H1 (cell line): ENCODE measurements at places on chromosomes 11 and 22. TPM values are rescaled to one million over a fixed set of nuclear protein-coding genes. Genes with fewer than 3 reads are reported as not detected.

DNA sequence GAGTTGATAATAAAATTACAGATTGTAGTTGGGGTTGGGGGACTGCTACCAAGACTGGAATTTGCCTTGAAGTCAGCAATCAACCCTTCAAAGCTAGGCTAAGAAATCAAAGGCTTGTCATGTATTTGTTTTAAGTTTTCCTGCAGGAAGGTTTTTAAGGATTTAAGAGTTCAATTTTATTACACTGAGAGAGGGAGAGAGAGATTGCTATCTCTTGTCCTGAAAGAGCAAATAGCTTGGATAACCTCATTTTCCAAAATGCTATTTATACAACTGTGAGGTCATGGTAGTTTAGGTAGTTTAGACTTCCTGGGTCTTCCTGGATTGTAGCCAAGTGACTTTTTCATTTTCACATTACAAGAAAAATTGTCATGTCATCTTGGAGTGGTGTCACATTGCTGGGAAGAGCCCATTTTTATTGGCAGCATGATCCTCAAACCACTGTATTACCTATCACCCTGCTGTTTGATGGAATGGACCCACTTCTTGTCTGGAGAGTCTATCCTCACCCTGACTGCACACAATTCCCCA lies 10.1 kb upstream of the PRSS23 start:
- no peak for DNase-seq
- no peaks in the 10 kb centered on the region for H3K27me3 ChIP-seq
- no peaks in the 10 kb centered on the region for H3K36me3 ChIP-seq
- no peaks in the 10 kb centered on the region for H3K4me1 ChIP-seq
- H3K27ac ChIP-seq = no peak overlapping the region
- H3K4me3 ChIP-seq = no peak overlapping the region

DNA sequence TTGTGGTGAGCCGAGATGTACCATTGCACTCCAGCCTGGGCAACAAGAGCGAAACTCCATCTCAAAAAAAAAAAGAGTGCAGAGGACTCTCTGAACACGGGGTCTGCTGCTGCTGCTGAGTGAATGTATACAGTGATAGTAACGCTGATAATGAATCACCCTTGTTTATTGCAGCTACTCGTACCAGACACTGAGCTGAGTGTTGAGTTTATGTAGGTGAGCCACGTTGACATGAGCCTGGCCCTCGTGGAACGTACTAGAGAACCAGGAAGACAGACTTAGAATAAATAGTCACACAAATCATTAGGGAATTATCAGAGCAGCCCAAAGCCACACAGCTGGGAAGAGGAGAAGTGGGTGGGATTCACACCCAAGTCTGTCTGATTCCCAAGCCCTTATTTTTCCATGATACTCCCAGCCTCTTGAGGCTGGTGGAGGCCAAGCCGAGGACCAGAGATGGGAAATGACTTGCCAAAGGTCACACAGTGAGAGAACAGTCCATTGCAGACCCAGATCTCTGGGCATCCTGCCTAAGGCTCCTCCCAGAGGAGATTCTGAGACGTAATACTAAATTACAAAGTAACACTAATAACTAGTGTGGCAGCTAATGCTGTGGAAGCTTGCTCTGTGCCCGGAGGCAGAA lies 34.8 kb downstream of the MB start:
- H3K27ac ChIP-seq = no peak overlapping the region
- no peaks in the 10 kb centered on the region for H3K36me3 ChIP-seq
- H3K4me3 ChIP-seq = no peak overlapping the region
- no peaks in the 10 kb centered on the region for H3K27me3 ChIP-seq

DNA sequence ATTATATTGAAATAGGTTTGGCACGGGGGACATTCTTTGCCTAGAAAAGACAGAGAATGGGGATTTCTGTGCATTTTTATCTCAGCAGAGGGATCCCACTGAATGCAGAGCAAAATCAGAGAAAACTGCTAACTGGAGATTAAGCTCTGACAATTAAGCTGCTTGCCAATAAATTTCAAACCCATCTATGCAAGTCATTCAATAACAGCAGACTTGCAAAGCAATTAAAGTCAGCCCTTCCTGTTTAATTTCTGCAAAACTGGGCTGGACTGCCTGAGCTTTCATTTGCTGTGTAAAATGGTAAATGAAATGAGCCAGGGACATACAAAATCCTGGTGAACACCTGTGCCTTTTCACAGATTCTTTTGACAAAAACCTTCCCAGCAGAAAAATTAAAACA lies 1273.9 kb upstream of the CNTN5 start:
- no peak for DNase-seq
- H3K27me3 ChIP-seq = no peaks in the 10 kb centered on the region
- H3K27ac ChIP-seq = no peak overlapping the region

DNA sequence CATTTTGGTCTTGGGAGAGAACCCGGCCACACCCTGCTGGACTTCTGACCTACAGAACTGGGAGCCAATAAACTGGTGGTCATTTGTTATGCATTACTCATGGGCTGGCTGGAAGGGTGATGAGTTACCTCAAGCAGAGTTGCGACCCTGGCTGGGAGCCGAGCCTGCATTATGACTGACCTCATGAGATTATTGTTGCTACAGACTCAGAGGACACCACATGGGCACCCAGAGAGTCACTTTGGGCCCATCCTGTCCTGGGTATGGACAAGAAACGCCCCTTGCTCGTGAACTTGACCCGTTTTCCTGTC lies 531.7 kb downstream of the TBC1D22A start:
- H3K27ac ChIP-seq = no peak overlapping the region
- no peak for DNase-seq
- no peak overlapping the region for H3K4me3 ChIP-seq
- no peaks in the 10 kb centered on the region for H3K36me3 ChIP-seq
- H3K27me3 ChIP-seq = no peaks in the 10 kb centered on the region

DNA sequence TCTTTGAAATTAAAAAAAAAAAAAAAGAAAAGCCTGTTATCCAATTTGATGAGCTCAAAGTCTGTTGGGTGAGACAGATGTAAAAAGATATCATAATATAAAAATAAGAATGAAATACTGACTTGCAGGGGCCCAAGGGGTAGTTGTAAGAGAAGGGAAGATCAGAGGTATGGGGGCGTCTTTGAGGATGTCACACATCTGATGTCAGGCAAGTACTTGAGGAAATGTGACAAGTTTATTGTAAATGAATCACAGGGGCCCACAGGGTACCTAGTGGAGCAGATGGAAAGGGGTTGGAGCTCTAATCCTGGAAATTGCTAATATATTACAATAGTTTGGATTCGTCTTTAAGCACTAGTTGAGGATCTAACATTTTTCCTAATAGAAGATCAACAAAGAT lies 131.6 kb downstream of the MAML2 start:
- no peak overlapping the region for H3K27ac ChIP-seq
- no peaks in the 10 kb centered on the region for H3K27me3 ChIP-seq
- H3K4me1 ChIP-seq = no peaks in the 10 kb centered on the region
- no peak overlapping the region for H3K4me3 ChIP-seq

GRCh38 chr11:125333354-125334073 lies 162.6 kb downstream of the FEZ1 start:
- no peaks in the 10 kb centered on the region for H3K27me3 ChIP-seq
- H3K4me3 ChIP-seq = no peak overlapping the region
- H3K4me1 ChIP-seq = no peaks in the 10 kb centered on the region; the same call in none of the 2 replicates
- no peak for DNase-seq

DNA sequence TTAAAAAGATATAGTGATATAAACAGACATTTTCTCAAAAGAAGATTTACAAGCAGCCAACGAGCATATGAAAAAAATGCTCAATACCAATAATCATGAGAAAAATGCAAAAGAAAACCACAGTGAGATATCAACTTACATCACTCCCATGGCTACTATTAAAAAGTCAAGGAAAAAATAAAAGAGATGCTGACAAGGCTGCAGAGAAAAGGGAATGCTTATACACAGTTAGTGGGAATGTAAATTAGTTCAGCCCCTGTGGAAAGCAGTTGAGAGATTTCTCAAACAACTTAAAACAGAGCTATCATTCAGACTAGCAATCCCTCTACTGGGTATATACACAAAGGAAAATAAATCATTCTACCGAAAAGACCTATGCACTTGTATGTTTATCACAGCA lies 97.1 kb upstream of the CARD18 start:
- no peaks in the 10 kb centered on the region for H3K27me3 ChIP-seq
- no peaks in the 10 kb centered on the region for H3K36me3 ChIP-seq
- no peak for DNase-seq
- H3K27ac ChIP-seq = no peak overlapping the region
- H3K4me3 ChIP-seq = no peak overlapping the region

- H3K36me3 ChIP-seq = no peaks in the 10 kb centered on the region
- H3K27me3 ChIP-seq = no peaks in the 10 kb centered on the region
- H3K4me1 ChIP-seq = peaks cover 10% of the 10 kb centered on the region
- H3K4me3 ChIP-seq = no peak overlapping the region
- DNase-seq = no peak
Measured at GRCh38 chr11:70603756-70604211, 205.5 kb downstream of the CTTN start.

- no peak for DNase-seq
- H3K4me3 ChIP-seq = no peak overlapping the region
- H3K36me3 ChIP-seq = no peaks in the 10 kb centered on the region
- H3K27ac ChIP-seq = no peak overlapping the region
- no peaks in the 10 kb centered on the region for H3K4me1 ChIP-seq
- H3K27me3 ChIP-seq = no peaks in the 10 kb centered on the region
Measured at GRCh38 chr11:42422090-42422489, 889.7 kb upstream of the API5 start.

DNA sequence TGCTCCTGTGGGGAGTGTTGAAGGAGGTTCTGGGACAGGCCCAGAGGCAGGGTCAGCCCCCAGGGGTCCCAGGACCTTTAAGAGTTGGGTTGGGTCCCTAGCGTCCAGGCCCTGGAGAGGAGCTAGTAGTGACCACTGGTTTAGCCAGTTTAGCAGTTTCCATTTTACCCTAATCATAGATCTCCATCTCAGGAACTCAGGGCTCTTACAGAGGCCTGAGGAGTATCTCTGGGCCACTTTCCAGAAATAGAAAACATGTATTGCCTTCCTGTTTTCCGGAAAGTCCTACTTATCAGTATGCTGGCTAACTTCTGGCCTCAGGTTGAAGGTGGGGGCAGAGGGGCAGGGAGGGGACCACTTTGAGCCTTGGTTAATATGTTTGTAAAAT lies 13.5 kb downstream of the NCF4 start:
- no peak overlapping the region for H3K27ac ChIP-seq
- H3K4me3 ChIP-seq = no peak overlapping the region
- H3K4me1 ChIP-seq = no peaks in the 10 kb centered on the region; the same call in 1 of the 2 replicates
- no peaks in the 10 kb centered on the region for H3K36me3 ChIP-seq

GRCh38 chr11:29623144-29623722 lies 393.6 kb downstream of the KCNA4 start:
- peak; percentile 61 for DNase-seq
- H3K4me3 ChIP-seq = peak overlapping the region; percentile 7; the same call in 1 of the 2 replicates

The MAPK8IP2 gene
- polyA plus RNA-seq = 1.5 and 1.7 TPM in 2 replicates

The SNX32 gene
- polyA plus RNA-seq = 0.76 and 1.4 TPM in 2 replicates

The ARHGAP42 gene
- 13.1 and 22.2 TPM in 2 replicates for polyA plus RNA-seq

The TTC36 gene
- 0.14 TPM in 1 of 2 replicates, not detected in the other for polyA plus RNA-seq

The SLC36A4 gene
- polyA plus RNA-seq = 7.3 and 10.2 TPM in 2 replicates
